ENCODE measurements at places on chromosomes 13 and 19. TPM values are rescaled to one million over a fixed set of nuclear protein-coding genes. Genes with fewer than 3 reads are reported as not detected.

Gene CNMD
- 7.8 TPM for polyA plus RNA-seq

DNA sequence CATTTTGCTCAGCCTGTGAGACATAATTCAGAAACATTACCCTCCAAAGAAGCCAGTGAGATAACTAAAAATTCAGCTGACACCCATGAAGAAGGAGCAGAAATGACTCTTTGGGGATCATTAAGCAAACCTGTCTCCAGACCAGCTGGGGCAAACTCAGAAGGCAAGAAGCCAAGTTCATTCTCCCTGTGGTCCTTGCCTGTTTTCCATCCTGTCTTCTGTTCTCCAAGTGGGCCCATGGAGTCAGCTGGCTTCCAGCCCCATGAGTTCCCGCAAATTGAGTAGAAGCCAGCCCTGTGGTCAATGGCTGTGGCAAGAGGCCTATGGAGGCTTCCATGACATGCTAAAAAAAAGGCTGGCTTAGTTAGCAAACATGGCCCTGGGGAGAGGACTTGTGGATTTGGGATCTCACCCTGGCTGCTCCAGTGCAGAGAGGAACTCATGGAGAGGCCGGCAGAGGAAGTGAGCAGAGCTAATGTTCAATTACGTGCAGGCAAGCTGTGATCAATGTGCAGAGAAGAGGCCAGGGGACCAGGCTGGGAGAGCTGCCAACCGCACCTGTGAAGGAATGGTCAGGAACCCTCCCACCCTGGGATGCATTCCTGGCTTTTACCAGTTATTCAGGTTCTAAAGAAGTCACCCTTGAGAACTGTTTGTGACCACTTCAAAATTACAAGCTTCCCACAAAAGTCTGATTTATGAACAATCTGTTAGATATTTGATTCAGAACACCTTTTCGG lies 229.1 kb downstream of the TSHZ3 start:
- no peaks in the 10 kb centered on the region for H3K36me3 ChIP-seq
- no peak for DNase-seq
- no peak overlapping the region for H3K4me3 ChIP-seq
- H3K27ac ChIP-seq, result no peak overlapping the region

Gene TEX101
- polyA plus RNA-seq, result not detected

- H3K4me3 ChIP-seq, result no peak overlapping the region
- no peaks in the 10 kb centered on the region for H3K27me3 ChIP-seq
- H3K36me3 ChIP-seq, result no peaks in the 10 kb centered on the region
- peaks cover 8% of the 10 kb centered on the region for H3K4me1 ChIP-seq
- H3K27ac ChIP-seq, result no peak overlapping the region
- DNase-seq, result no peak
These were observed 69.8 kb downstream of the CDK8 start for GRCh38 chr13:26323764-26324163.

DNA sequence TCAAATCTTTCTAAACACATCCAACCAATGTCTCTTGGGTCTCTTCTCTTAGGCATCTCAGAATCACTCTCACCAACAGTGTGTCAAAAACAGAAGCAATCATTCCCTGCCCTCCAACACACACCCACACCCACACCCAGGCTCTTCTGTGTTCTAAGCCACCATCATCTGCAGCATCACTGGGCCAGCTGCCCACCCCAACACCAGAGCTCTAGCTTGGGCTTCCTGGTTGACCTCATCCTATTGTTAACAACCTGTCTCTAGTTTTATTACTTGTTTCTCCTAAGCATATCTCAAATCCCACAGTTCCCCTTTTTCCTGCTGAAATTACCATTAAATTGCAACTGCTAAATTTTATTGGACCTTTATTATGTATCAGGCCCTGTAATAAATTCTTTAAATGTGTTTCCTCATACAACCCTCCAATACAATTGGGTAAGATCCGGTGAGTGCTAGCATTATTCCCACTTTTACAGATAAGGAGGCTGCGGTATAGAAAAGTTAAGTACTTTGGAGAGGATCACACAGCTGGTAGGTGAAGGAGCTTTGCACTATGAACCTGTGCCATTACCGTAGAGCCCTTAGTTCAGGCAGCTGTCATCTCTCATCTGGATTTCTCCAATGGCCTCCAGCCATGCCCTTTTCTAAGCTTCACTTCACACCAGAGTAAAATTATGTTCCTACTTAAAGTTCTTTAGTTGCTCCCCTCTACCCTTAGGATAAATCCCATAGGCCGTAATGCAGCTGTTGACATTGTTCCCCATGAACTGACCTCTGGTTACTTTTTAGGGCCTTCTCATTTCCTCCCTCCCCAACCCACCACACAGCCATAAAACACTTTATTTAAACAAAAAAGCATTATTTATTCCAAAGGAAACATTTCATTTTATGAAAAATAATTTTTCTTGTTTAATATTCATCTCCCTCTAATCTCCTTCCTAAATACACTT lies 227.7 kb downstream of the B3GLCT start:
- no peak overlapping the region for H3K4me3 ChIP-seq
- H3K27me3 ChIP-seq, result no peaks in the 10 kb centered on the region
- H3K36me3 ChIP-seq, result no peaks in the 10 kb centered on the region
- DNase-seq, result no peak
- H3K4me1 ChIP-seq, result no peaks in the 10 kb centered on the region
- no peak overlapping the region for H3K27ac ChIP-seq
